ENCODE measurements at places on chromosomes 7 and 10. TPM values are rescaled to one million over a fixed set of nuclear protein-coding genes. Genes with fewer than 3 reads are reported as not detected.

Gene IGF2BP3
- 2.9 TPM for total RNA-seq

Gene PLAC9
- 78.7 TPM for total RNA-seq

Gene VPS37D
- total RNA-seq: 1.9 TPM

Gene FRMPD2
- total RNA-seq: not detected

Gene CYP2C9
- not detected for total RNA-seq

Gene MEOX2
- 13.0 TPM for total RNA-seq

Gene PHYHIPL
- total RNA-seq: not detected
